ENCODE measurements at places on chromosomes 4 and X.

DNA sequence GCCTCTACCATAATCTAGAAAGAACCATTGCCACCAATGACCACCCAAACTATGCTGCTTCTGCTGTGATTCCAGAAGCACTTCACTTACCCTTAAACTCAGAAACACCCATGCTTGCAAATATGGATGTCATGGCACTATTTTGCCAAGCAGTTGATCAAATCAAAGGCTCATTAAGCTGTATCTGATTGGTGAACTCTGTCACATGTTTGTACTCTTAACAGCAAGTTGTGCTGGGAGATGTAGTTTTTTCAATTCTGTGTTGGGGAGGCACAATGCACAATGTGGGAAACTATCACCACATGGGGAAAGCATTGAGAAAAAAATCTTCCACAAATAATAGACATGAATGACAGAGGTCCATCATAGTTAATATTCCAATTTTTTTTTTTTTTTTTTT lies 19.2 kb upstream of the SPCS3 start:
- DNase-seq: no peak

DNA sequence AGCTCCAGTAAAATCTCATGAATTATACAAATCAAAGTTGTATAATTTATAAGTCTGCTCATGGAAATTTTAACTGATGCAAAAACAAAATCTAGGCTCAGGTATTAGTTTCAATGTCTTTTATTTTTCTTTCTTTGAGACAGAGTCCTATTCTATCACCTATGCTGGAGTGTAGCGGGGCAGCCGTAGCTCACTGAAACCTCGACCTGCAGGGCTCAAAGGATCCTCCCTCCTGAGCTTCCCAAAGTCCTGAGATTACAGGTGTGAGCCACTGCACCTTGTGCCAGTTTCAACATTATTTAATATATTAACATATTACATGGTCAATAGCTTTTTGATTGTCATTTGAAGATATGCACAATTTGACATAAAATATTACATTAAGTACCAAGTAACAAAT lies 678.7 kb downstream of the ARAP2 start:
- no peak for DNase-seq

DNA sequence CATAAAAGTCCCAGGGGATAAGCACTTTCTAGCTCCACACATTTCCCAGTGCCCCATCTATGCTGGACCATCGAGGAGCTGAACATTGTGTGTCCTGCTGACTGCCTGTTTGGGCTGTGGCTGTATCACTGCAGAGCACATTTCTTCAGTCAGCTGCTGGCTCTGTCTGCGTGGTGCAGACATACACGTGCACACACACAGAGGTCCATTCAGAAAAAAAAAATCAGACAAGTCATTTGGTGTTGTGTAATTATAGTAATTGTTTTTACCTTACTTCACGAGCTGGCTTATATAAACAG lies 1.1 kb upstream of the PDLIM3 start:
- DNase-seq: no peak

DNA sequence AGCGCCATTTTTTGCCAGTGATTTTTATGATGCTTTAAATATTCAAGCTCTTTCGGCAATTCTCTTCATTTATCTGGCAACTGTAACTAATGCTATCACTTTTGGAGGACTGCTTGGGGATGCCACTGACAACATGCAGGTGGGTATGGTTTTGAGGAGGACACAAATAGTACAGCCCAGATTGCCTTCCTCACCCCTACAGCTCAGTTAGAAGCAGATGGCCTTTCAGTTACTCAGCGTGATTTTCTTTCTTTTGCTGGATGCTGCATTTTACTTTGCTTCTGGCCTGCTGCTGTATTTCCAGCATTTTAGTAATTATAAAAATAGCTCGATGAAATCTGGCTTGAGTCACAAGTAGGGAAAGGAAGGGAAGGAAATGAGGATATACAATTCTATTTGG lies 114.7 kb downstream of the SLC4A4 start:
- DNase-seq: no peak

DNA sequence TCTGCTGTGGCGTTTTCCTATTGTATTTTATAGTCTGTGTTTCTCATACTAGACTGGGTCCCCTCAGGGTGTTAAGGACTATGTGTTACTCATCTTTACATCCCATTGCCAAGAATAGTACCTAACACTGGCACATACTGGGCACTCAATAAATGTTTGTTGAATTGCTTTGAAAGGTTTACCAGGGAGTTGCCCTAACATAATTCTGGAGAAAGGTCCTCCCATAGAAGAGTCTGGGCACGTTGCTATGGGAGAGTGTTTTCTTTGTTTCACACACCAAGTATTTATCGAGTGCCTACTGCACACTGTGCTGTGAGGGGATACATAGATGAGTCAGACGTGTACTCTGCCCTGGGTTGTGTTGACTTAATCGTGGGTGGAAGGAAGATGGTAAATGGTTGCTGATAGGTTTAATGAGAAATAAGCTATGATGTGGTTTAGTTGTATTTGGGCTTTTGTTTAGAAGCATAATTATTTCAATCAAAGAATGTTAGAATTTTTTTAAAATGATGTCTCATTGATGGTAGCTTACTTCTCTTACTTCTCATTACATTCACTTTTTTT lies 42.9 kb downstream of the AFF1 start:
- no peak for DNase-seq

DNA sequence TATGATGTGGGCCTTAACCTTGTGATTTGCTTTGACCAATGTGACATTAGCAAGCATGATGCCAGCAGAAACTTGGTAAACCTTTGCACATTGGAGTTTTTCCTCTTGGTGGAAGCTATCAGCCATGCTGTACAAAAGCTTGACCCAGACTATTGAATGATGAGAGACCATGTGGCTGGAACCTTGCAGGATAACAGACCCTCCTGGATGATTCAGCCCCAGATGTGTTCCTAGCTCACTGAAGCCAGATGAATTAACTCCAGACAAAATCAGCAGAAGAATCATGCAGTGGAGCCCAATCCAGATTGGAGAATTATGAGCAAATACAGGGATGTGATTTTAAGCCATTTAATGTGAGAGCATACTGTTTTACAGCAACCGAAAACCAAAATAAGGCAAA lies 16.8 kb downstream of the SPARCL1 start:
- no peak for DNase-seq

DNA sequence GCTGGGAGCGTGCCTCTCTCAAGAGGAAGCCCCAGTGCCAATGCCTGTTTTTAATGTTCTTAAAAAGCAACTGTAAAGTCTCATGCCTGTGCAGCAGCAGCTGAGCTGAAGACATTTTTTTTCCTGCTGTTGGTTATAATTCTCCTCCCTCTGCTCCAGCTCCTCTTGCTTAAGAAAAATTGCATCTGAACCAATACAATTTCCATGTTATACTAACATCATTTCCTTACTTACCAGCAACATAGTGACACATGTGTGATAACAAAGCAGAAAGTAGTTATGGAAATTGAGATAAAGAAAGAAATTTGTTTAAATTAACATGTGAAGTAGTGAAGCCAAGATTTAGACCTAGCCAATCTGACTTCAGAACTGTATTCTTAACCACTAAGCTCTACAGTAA lies 101.4 kb downstream of the TBC1D19 start:
- no peak for DNase-seq

DNA sequence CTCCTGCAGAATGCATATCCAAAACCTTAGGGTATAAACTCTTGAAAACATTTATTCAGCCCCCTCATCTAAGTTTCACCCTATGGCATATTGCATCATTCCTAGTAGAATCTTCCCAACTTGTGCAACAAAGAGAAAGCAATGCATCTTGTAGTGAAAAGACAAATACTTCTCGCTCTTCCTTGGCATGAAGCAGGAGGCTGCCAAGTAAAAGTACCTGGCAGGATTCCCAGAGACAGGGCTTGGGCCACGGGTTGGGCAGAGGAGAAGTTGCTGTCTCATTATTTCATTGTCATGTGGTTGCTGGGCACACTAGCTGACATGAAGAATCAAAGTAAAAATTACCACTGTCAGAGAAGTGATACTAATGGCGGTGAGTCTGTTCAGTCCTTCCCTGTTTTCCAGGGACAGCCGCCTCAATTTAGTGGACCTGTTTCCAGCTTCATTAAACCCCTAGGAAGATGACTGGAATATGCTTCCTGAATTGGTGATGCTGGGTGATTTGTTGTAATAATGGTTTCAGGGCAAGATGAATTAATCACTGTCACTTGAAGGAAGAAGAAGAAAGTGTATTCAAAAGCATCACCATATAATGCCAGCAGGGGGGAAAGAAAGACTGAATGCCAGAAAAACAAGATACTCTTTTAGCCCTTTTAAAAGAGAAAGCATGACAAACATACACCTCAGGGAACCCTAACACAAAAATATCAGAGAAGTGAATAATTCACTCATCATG lies 380.5 kb upstream of the IGFBP7 start:
- DNase-seq: no peak

DNA sequence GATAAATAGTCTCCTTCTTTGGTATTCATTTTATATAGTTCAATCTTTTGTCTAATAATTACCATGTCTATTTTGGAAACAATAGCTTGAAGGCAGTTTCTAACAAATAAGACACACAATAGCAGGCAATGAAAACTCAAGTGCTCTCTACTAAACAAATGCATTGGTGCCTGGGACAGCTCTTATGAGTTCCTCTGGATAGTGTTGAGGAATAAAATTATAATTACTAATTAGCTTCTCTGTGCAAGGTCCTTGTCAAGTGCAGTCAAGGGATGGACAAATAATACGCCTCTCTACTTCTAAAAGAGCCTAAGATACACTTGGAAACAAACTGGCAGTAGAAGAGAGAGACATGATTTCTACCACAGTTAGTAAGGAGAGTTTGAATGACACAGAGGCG lies 229.0 kb upstream of the GLRA2 start:
- DNase-seq: no peak

DNA sequence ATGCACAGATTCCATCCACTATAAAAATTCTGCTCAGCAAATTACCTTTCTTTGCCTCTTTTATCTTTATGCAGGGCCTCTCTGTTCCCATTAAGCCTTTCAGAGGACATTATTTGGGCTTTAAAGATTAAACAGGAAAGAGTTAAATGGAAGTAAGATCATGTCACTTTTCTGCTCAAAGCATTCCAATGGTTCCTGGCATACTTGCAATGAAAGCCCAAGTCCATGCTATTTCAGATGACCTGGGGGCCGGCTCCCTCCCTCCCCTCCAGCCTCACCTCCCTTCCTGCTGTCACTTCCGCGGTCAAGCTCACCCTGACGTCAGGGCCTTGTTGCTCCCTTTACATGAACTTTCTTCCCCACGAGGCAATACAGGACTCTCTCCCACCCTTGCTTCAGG lies 125.5 kb downstream of the C4orf51 start:
- DNase-seq: no peak

GRCh38 chr4:8224975-8225625 lies 26.0 kb downstream of the SH3TC1 start:
- DNase-seq: no peak

- no peak for DNase-seq
Observed at GRCh38 chrX:150834695-150835094, 63.8 kb downstream of the CD99L2 start.

- no peak for DNase-seq
Observed at GRCh38 chr4:38673130-38673978, 9.4 kb downstream of the KLF3 start.

DNA sequence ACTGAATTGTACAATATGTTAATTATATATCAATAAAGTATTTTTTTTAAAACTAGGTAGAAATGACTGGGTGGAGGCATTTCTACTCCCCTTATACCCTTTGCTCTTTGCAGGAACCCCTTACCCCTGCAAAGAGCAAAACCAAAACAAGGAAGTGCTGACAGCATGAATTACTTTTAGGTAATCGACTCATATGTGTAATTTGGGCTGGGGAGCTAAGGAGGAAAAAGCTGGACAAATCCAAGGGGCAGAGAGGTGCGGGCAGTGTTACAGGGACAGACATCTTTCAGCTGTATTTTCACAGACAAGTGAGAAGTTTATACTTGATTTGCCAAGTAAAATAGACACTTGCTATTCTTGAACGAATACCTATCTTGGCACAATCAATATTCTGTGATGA lies 35.5 kb downstream of the MANBA start:
- DNase-seq: no peak

- peak; percentile 56 for DNase-seq
Observed at GRCh38 chr4:145234091-145234706, 53.8 kb upstream of the OTUD4 start.

DNA sequence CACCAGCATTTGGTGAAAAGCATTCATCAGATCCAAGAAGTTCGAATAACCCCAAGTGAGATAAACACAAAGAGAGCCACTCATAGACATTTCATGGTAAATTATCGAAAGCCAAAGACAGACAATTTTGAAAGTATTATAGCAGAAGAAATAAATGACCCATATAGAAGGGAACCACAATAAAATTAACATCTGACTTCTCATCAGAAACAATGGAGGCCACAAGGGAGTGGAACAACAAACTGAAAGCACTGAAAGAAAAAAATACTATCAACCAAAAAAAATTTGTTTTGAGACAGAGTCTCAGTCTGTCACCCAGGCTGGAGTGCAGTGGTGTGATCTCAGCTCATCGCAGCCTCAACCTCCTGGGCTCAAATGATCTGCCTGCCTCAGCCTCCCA lies 12.3 kb downstream of the DUSP9 start:
- DNase-seq: no peak

DNA sequence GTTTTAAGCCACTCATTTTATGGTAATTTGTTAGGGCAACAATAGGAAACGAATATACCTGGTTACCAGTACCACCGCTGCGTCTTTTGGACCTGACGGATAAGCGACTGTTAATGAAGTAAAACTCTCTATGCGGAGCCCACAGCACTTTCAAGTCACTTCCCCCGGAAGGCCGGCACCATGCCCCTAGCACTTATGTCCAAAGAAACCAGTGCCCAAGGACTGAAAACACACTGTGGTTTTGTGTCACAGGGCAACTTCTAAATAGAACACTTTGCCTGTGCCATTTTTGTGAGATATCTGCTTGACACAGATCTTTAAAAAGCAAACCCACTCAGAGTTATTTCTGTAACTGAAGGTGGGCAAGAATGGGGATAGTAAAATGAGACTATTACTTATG lies 22.7 kb downstream of the SH3KBP1 start:
- no peak for DNase-seq

GRCh38 chr4:105662935-105663675 lies 45.4 kb downstream of the INTS12 start:
- DNase-seq: no peak

DNA sequence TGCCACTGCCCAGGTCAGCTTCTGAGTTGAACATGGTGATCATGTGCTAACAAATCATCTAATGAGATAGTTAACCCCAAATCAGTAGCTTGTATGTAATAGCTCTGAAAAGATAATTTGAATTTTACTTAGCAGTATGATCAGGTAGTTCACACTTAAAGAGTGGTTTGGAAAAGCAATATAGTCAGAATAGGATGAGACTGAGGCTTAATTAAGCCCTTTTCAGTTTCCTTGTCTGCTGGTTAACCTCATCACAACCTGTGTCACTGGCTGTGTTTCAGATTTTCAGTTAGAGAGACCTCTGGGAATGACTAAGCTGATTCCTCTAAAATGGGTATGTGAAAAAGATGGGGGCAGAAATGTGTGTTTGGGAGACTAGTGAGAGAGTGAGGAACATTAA lies 38.1 kb downstream of the GPR174 start:
- no peak for DNase-seq

GRCh38 chr4:124641715-124642381 lies 70.7 kb downstream of the ANKRD50 start:
- DNase-seq: no peak

GRCh38 chr4:181987392-181987791 lies 255.8 kb upstream of the TENM3 start:
- DNase-seq: no peak

Measured in activated naive CD4-positive, alpha-beta T cell treated with Interleukin-2 at 50 U/mL for 16 hours (primary cell).